ENCODE measurements at places on chromosomes 3 and 15.
A peak's percentile ranks its signal among the peaks of the same experiment; 100 is the strongest.

GRCh38 chr15:58574631-58575030, 142.8 kb downstream of the LIPC start:
- DNase-seq, result peak; percentile 48

GRCh38 chr3:114179575-114179974, 723 bp upstream of the DRD3 start:
- DNase-seq, result peak; percentile 34

DNA sequence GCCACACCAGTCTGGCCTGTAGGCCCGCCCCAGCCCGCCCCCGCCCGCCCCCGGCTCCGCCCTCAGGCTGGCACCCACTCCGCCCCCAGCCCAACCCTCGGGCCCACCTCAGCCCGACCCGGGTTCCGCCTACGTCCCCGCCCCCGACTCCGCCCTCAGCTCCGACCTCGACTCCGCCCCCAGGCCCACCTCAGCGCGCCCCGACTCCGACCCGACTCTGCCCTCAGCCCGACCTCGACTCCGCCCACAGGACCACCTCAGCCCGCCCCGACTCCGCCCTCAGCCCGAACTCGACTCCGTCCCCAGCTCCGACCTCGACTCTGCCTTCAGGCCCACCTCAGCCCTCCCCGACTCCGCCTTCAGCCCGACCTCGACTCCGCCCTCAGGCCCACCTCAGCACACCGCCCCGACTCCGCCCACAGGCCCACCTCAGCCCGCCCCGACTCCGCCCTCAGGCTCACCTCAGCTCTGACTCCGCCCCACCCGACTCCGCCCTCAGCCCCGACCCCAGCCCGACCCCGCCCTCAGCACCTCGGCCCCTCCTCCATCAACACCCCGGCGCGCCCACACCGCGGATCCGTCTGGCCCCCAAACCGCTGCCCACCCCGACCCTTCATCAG, at the start of gene RAB43:
Gene RAB43, minus strand, starts transcription at position 13 of the 620 bp plus-strand sequence. CDS start 315 bp downstream, outside the sequence.
- peak; percentile 70 for DNase-seq

DNA sequence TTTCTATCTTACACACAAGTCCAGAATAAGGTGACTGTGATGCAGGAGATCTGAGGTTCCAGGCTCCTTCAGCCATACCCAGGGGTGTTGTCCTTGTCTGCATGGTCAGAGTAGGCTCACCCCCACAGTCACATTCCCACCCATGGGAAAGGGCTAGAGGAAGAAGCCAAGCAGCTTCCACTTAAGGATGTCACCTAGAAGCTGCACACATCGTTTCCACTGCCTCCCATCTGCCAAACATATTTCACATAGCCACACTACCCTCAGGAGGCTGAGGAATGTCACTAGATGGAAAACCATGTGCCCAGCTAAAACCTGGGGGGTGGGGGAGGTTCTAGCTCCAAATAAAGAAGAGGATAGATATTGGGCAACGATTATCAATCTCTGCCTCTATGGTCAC, 58.1 kb downstream of the TMEM39A start:
- DNase-seq, result no peak

- DNase-seq, result no peak
These were observed 4.6 kb upstream of the QRICH1 start for GRCh38 chr3:49098429-49098828.

DNA sequence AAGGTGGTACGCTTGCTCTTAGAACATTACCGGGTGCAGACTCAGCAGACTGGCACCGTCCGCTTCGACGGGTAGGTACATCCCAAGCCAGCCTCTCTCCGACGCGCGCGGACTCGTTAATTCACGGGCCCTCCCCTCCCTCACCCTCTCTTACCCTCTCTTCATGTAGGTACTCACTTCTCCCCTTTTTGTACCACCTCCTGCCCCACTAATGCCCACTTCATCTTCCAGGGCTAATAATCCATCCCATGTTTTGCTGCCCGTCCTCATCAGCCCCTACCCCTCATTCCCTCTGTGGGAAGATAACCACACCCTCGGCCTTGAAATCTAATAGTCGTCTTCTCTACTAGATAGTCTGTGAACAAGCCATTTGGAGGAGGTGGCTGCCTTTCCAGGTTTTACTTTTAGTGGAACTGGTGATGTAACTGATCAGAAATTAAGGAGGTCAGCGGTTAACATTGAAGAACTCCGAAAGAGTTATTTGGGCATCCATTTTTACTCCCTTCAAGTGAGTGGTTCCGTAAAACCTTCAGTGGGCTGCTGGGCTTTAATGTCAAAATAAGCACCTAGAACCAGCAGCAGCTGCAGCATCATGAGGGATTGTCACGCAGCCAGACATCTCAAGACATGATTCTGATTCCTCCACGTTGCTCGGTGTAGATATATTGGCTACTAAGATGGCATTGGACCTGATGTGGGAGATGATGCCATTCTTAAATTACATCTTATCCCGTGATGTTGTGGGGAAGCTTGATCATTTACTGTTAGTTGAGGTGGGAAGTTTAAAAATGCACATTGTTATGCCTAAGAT, 1.3 kb downstream of the FEM1B start:
- peak; percentile 71 for DNase-seq

DNA sequence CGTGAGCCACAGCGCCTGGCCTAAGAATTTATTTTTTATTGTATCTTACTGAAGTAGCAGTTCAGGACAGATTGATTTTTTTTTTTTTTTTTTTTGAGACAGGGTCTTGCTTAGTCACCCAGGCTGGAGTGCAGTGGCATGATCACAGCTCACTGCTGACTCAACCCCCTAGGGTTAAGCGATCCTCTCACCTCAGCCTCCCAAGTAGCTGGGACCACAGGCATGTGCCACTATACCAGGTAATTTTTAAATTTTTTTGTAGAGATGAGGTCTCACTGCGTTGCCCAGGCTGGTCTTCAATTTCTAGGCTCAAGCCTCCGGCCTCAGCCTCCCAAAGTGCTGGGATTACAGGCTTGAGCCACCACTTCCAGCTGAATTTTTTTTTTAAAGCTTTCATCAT, 99.8 kb upstream of the HERC1 start:
- no peak for DNase-seq

DNA sequence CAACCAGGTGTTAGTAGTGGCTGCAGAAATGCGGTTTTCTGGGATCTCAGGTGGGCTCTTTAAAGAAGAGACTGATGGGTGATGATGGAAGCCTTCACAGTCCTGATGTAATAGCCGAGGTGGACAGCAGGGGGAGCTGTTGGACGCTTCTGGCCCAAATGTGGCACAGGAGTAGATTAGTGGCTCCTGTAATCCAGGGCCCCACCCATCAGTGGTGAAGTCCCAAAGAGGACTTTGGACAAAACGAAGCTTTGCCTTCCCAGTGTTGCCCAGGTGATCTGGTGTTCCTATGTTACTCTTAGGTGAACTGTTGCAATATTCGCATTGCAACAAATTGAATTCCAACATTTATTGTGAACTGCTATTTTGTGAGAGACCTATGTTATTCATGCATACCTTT, 31.8 kb upstream of the MYZAP start:
- peak; percentile 67 for DNase-seq

- DNase-seq, result no peak
These were observed 38.6 kb downstream of the EPHA3 start for GRCh38 chr3:89145995-89146394.

DNA sequence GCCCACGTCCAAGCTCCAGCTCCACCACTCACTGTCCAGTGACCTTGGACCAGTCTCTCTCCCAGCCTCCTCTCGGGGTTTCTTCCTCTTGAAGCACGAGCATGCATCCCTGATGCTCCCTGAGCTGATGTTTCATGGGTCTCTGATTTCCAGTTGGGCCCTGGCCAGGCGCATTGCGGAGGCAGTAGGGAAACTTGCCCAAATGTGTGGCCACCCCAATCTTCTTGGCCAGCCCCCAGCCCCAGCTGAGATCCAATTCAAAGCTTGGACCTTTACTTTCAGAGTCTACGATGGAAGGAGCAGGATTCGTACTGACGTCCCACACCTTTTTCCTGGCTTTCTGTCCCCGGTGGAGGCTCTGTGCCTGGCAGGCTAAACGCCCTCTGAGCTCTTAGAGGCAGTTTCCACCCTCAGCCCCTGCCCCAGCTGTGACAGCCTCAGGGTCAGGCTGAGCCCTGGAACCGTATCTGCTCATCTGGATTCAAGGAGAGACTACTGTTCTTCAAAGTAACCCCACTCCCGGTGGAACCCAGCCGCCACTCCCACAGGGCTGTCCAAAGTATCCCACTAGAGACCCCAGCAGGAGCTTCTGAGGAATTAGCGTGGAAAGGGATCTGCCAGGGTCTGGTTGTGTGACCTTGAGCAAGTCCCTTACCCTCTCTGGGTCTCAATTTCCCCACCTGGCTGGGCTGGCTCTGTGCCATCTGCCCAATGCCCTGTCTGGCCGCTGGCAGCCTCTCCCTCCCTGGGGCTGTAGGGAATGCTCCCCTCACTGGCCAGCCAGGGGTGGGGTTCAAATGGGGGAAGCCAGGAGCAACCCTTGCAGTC, 37.4 kb downstream of the CPN2 start:
- no peak for DNase-seq

DNA sequence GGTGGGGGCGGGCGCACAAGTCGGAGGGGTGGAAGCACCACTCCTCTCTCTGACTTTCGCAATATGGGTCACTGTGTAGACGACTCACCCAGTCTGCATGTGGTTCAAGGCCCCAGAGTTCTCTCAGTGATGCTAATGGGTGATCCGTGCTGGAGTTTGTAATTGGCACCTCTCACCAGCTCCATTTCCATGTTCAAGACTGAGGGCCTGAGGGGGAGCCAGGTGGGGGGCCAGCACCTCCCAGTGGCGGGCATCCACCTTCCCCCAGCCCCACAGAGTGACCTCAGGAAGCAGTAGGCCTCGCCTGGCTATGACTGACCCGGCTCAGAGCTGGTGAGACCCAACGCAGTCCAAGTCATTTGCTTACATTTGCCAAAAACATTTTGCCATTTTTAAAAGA, 230.0 kb upstream of the ST8SIA2 start:
- DNase-seq, result no peak

DNA sequence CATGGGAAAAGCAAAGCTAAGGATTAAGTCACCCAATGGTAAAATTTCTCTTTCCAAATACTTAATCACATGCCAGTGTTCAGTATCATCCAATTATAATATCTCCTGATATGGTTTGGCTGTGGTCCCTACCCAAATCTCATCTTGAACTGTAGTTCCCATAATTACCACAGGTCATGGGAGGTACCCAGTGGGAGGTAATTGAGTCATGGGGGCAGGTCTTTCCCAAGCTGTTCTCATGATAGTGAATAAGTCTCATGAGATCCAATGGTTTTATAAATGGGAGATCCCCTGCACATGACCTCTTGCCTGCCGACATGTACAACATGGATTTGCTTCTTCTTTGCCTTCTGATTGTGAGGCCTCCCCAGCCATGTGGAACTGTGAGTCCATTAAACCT, 26.1 kb upstream of the NMB start:
- no peak for DNase-seq

DNA sequence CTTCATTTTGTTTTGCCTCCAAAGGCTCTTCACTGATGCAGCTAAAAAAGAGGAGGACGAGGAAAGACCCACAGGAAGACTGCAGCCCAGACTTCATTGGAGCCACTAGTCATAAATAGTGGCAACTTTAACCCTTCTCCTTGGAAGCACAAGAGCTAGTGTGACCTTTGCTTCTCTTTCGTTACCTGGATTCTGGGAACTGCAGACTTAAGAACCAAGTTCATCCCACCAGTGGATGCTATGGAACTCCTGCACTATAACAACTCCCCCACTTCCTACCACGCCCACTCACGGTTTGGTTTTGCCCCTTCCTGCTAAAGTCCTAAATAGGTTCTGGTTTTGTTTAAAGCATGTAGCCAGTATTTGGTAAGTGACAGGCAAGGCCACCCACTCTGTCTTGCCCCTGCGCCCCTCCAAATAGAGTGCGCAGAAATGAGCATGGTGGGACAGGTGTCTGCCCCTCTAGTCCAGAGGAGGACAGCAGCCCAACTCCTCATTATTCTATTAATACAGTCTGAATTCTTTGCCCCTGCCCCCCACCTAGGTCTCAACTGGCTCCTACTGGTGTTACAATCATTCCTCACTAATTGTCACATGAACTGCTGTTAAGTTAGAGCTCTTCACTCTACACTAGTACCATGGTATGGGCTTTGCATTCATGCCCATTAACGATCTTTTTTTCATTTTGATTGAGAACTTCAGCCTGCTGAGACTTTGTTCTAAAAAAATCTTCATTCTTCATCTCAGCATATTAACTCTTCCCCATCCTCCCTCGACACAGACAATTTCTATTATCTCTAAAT, 504.6 kb downstream of the FOXP1 start:
- DNase-seq, result peak; percentile 16

DNA sequence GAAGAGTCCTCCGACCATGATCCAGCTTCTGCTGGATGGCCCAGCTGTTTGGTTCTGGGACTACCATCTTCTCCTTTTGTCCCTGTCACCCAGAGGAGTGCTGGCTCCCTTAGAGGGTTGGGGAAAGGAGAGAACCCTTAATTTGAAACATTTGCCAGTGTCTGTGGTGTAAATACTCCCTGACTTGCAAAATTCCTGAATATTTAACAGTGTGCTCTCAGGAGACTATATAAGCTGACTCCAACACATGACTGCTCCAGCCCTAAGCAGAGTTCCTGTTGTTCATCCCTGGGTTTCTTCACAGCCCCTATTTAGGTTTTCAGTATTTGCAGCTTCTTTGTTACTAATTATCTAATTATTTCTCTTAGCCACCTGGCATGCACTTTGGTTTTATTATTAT, 133.1 kb downstream of the CPNE4 start:
- DNase-seq, result no peak

- DNase-seq, result no peak
These were observed 24.5 kb upstream of the IDH2 start for GRCh38 chr15:90126596-90127435.

GRCh38 chr3:132804498-132804897, 82.3 kb upstream of the NPHP3 start:
- DNase-seq, result no peak

GRCh38 chr3:134709076-134709475, 58.3 kb upstream of the KY start:
- DNase-seq, result no peak

DNA sequence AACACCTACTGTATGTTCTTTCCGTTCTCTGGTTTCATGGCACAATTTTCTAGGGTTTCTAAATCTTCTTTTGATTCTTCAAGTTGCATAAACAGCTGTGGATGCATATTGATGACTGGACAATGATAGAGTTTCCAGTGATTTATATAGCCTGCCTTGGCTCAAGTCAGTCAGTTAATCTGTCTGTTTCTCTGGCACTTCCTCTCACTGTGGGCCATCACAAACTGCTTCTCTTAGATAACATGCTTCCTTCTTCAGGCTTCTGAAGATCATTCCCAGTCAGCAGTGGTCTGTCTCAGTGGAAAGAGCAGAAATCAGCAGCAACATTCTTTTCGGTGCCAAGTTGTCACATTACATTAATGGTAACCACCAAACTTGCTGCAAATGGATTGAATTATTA, 207.2 kb downstream of the RYR3 start:
- DNase-seq, result no peak

DNA sequence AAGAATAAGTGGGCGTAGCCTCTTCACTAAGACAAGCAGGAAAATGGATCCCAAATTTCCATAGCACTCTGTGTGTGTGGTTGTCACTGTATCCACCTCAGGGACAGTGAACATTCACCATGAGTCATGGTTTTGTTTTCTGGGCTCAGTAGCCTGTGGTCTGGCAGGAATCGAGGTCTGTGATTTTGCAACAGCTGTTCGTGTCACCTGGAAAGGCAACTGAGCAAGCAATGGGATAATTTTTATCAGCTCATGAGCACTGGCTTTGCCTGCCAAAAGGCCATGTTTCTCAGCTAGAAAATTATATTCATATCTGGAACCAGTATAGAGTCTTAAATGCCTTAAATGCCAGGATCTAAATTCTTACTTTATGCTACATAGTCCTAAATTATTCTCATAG, 60.9 kb downstream of the STRIT1 start:
- no peak for DNase-seq

Data from KBM-7 (cell line).